Globus pallidus (tissue), 1 donor: ENCODE measurements at places on chromosomes 12 and 14.

DNA sequence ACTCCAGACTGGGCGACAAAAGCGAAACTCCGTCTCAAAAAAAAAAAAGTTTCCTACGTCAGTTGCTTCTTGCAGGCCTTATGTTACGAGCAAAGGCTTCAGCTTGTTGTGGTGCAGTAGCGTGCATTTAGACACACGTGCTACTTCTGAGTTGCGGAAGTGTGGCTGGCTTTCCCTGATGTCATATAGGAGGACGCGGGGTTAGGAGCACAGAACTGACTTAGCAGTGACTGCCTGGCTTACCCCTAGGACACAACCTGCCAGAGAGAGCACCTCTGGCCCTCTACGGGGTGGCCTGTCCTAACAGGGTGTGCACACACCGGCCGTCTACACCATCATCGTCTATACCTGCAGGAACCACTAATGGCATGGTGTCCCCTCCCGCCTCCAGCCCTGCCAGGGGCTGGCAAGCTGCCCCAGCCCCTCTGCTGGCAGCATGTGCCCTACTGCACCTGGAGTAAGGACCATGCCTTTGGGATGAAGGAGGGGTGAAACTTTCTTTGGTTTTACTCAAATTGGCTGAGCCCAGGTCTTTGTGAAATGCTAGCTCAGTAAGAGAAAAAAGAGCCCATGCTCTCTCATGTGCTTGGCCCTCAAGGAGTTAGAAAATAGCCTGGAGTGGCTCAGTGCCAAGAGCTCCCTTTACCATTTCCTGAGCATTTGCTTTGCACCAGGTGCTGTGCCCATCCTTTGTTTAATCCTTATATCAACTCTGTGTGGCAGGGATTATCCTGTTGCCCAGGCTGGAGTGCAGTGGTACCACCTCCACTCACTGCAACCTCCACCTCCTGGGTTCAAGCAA, 1.7 kb upstream of the GPR68 start:
- no peak for DNase-seq

DNA sequence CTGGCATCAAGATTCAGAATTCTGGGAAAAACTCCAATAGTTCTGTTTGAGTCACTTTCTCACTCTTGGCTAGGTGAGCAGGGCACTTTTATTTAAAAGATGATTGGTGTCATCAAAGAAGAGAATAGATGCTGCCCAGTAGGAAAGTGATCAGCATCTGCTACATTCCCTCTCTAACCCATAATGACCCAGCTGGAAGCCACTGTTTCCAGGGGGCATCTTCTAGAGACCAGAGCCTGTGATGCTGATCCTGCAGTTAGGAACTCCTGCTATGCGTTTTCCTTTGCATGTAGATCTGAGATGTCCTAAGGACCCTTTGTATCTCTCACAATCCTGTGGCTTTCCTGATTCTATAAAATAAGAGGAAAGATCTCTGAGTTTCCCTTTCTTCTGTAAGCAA, 79.9 kb upstream of the TMTC1 start:
- no peak for DNase-seq

- DNase-seq = no peak
Measured at GRCh38 chr12:27025116-27025515, 2.8 kb downstream of the MED21 start.

DNA sequence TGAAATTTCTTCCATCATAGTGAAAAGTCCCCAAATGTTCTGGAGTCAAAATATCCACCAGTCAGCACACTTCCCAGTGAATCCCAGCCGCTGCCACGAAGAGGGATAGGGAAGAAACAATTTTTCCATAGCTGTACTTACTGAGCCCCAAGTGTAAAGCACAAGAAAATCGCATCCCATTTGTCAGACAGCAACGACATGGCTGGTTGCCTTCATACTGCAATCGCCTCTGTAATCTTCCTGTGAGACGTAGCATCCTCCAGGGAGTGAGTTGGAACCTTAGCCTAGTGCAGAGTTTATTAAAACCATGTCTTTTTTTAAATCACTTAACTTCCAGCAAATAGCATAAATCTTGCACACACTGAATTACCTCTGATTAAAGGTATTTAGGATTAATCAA, 56.8 kb downstream of the GNG2 start:
- no peak for DNase-seq

GRCh38 chr12:104282109-104282508, 21.4 kb upstream of the EID3 start:
- DNase-seq = no peak

- DNase-seq = no peak
Measured at GRCh38 chr12:108855284-108856169, 1.9 kb downstream of the SSH1 start.

GRCh38 chr14:87813686-87814085, 179.3 kb downstream of the GALC start:
- no peak for DNase-seq

DNA sequence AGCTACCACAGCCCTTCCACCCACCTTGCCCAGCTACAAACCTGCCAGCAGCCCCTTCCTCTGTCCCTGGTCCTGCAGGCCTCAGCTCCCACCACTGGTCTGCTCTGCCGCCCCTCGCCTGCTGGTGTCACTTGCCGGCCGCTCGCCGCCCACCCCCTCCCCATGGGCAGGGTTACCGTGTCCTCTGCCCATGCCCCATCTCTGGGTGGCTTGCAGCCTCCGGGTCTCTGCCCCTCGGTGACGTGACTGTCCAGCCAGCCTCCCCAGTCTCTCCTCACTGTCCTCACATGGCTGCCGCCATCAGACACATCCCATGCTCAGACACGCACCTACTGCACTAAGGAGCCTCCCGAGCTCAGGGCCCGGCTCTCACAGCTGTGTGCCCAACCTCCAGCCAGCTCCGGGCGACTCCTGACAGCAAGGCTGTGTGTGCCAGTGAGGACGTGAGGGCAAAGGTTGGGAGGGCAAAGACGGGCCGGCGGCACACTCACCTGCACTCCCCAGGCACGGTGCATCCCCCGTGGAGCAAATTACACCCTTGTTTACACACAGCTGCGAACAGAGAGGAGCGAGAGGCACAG, 13.4 kb downstream of the JAG2 start:
- DNase-seq = no peak

DNA sequence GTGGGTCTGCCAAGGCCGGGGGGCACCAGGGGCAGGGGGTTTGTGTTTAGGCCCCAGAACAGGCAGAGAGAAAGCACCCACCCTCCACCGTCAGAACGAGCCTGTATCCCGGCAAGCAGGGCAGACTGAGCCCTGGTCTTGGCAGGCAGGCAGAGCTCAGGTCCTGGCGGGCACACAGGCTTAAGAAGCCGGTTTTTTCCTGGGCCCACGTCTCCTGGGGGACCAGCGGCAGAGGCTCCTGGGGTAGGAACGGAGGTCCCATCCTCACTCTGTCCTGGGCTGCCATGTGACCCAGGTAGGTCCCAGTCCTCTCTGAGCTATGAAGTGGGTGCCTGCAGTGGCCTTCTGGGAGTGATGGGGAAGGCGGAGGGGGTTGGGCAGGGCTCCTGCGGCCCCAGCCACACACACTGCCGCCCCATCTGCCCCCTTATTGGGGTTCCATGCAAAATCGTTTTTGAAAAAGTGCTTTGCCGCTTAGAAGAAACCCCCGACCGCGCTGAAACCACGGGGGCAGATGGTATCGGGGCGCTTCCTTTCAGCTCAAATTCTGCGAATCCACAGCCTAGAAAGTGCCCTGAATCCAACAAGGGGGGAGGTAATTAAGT, 24.2 kb downstream of the SH2B3 start:
- no peak for DNase-seq

GRCh38 chr12:31922341-31923062, 36.7 kb upstream of the RESF1 start:
- no peak for DNase-seq

GRCh38 chr12:93793983-93794382, 116.8 kb downstream of the CRADD start:
- no peak for DNase-seq

DNA sequence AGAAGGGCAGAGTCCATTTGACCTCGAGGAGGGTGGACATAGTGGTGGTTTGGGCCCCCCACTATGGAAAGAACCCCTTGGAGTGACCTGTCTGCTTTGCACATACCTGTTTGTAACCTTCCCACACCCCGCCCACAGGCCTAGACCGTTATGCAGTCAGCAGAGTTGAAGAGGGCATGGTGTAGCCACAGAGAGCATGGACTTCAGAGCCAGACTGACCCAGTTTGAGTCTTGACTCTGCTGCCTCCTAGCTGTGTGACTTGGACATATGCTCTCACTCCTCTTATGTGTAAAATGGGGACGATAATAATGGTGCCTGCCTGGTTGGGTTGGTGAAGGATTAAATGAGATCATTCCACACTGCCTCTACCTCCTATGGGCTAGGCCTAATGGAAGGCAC, 40.9 kb upstream of the NOS1 start:
- no peak for DNase-seq

GRCh38 chr14:68089146-68089731, 269.7 kb downstream of the RAD51B start:
- no peak for DNase-seq

- no peak for DNase-seq
Measured at GRCh38 chr12:116113398-116114130, 163.9 kb downstream of the MED13L start.
